ENCODE measurements at places on chromosomes 4 and X.

- no peak for DNase-seq
Measured at GRCh38 chrX:79138658-79139241, 5.7 kb upstream of the GPR174 start.

- no peak for DNase-seq
Measured at GRCh38 chr4:128803783-128804182, 5.7 kb upstream of the JADE1 start.

DNA sequence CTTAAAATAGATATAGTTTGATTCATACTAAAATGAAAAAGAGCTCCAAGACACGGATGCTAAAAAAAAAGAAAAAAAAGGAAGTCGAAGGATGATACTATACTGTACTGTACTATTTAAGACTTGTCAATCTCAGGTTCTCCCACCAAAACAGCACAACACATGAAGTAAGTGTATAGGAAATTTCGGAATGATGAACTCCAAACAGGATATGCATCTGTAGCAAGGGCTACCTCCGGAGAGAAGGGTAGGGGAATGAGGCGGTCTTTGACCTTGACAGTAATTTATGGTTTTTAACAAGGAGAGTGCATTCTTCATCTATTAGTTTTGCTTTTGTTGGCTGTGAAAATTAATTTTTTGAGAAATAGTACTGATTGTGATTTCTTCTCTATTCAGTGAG is 541 bp upstream of the FIP1L1 start:
- no peak for DNase-seq

GRCh38 chr4:157010630-157011029 is 39.0 kb upstream of the PDGFC start:
- DNase-seq, result no peak

DNA sequence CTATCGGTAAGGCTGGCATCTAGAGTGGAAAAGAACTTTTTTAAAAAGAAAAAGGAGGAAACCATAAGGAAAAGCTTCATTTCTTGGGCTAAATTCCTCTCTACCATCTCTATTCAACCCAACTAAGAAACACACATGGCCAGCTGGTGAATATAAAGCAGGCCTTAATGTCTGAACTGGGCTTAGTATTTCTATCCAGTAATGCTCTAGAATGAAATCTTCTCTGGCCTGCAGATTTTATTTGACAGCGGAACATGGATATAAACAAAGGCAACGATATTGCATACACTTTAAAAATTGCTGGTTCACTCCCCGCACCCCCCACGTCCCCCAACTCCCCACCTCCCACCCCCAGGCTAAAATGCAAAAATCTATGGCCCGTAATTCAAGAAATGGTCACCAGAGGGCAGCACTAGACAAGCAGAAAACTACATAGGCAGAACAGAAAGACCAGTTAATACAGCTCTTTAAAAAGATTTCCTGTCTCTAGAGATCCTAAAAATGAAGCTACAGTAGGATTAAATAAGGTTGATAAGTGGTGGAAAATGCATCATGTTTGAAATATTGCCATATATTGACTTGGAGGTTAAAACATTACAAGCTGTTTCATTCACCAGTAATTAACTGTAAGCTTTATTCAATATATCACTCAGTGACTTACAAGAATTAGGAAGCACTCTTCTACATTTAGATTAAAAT is 155.2 kb upstream of the GALNT7 start:
- DNase-seq, result peak; percentile 76

DNA sequence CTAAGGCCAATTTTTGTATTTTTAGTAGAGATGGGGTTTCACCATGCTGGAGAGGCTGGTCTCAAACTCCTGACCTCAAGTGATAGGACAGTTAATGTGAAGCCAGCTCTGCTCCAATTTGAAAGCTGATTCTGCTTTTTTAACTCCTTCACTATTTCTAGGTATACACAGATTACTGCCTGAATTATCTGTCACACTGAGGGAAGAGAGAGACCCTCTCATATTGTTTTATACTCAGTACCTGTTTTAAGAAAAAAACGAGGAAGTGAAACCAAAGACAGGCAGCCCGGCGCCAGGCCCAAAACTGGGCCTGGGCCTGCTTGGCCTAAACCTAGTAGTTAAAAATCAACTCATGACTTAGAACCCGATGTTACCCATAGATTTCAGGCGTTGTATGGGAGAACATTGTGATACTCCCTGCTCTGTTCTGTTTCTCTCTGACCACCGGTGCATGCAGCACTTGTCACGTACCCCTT is 1601.5 kb upstream of the PCDH10 start:
- DNase-seq, result no peak

DNA sequence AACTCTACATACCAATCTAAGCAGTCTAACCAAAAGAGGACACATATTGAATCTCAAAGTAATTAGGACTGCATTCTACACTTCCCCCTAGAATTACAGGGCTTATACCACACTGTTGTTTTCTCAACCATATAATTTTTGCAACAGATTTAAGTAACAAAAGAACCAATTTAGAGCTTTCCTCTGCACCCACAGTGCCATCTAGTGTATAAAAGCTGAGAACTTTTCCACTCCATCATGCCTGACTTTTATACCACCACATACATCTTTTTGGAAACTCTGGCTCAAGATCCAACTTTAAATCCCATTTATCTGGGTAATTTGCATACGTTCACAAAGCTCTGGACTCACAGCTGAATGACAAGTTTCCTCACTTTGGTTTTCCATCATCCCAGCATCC is 99.5 kb downstream of the EFHC2 start:
- DNase-seq, result peak; percentile 49

DNA sequence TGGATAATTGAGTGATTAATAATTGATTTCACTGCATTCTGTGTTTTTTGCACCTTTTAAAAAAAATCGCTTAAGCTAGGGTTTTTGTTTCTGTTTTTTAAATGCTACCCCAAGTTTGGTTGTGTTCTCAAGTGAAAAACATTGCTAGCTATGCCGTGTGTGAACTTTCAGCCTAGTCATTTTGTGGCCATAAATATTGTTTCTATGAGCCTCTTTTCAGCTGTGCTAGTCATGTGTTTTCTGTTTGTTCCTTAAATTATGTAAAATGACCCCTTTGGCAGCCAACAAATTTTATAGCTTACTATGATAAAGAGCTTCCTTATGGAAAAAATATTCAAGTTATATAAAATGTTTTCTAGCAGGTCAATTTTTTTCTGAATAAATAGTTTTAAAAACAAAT is 59.1 kb downstream of the GALNT7 start:
- no peak for DNase-seq

GRCh38 chr4:10662937-10663336 is 21.6 kb downstream of the CLNK start:
- no peak for DNase-seq

- no peak for DNase-seq
Measured at GRCh38 chr4:80495865-80496264, 160.3 kb downstream of the CFAP299 start.

GRCh38 chr4:158121161-158121579 is 51.7 kb downstream of the GASK1B start:
- peak; percentile 93 for DNase-seq

GRCh38 chr4:17817027-17817426 is 6.2 kb downstream of the NCAPG start:
- DNase-seq, result peak; percentile 59

- no peak for DNase-seq
Measured at GRCh38 chr4:132662456-132662855, 486.6 kb upstream of the PCDH10 start.

GRCh38 chr4:112296949-112297880 is at the start of gene ALPK1:
Gene ALPK1, plus strand, starts transcription at chr4:112297369.
- DNase-seq, result peak; percentile 92

GRCh38 chr4:85707611-85708010 is 232.7 kb downstream of the ARHGAP24 start:
- DNase-seq, result no peak

DNA sequence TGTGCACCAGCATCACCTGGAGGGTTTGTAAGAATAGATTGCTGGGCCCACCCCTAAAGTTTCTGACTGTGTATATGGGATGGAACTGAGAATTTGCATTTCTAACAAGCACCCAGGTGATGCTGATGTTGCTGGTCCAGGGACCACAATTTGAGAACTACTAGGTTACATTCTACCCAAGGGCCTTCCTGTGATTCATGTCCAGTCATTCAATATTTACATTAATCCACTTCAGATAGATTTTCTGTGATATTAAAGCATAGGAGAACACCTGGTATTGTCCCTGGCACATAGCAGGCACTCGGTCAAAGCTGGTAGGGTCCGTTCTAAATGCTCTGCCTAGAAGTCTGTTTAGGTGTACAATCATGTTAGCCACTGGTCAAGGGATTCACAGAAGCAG is 19.5 kb upstream of the XPNPEP2 start:
- no peak for DNase-seq

DNA sequence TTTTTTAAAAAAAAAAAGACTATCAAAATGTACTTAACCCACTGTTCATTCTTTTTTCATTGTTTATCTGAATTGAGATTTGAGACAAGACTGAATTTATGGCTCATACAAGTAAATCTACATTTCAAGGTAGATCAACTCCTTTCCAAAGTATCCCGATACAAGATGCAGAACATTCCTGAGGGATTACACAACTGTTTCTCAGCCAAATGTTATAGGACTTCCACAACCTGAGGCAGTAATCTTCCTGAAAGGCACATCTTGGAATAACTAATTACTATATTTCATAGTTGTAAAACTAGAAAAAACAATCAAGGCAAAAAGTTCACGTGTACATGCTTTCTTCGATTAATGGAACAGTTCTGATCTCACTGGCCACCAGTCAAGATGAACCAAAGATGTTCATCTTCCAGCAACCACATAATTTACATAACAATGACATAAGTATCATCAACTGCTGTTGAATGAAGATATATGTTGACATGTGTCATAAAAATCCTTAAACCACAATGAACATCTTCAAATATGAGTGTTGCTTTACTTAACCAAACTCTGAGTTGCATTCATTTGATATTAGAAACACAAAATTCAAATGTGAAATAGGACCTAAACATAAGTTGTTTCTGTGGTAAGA is 225.2 kb upstream of the DKK2 start:
- DNase-seq, result no peak

DNA sequence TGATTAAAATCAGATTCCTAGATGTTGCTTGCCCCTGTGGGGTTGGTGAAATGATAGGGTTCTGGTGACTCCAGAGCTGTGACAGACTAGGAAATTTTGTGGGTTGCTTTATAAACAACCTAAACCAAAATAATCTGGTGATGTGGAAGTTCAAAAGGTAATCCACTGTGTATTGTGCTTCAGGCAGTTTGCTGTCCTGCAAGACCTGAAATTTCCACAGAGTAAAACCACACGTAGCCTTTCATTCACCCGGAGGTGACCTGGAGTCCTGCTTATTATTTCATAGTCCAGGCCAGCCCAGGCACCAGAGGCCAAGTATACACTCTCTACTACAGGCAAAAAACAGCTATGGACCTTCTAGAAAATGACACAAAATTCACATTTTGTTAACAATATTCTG is 114.6 kb upstream of the CBR4 start:
- DNase-seq, result no peak

GRCh38 chr4:164252286-164252685 is 501.6 kb upstream of the SMIM31 start:
- DNase-seq, result peak; percentile 7

- DNase-seq, result no peak
Measured at GRCh38 chrX:148573119-148573518, 72.7 kb downstream of the AFF2 start.

DNA sequence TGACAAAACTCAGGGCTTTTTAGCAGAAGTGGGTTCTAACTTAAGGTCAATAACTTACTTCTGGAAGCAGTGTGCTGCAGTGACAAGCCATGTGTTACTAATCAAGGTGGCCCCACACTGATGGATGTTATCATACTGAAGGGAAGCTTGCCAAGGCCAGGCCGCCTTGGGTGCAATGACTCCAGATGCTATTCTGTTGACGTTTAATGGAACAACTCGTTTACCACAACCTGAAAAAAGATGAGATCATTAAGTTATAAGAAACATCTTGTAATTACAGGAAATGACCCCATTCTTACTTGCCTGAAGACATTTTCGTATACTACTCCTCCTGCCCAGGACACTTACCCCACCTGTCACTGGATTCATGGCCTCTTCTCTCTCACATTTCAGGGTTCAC is 38.9 kb upstream of the TMPRSS11D start:
- DNase-seq, result no peak

- no peak for DNase-seq
Measured at GRCh38 chr4:3365871-3366842, 73.3 kb downstream of the RGS12 start.

DNA sequence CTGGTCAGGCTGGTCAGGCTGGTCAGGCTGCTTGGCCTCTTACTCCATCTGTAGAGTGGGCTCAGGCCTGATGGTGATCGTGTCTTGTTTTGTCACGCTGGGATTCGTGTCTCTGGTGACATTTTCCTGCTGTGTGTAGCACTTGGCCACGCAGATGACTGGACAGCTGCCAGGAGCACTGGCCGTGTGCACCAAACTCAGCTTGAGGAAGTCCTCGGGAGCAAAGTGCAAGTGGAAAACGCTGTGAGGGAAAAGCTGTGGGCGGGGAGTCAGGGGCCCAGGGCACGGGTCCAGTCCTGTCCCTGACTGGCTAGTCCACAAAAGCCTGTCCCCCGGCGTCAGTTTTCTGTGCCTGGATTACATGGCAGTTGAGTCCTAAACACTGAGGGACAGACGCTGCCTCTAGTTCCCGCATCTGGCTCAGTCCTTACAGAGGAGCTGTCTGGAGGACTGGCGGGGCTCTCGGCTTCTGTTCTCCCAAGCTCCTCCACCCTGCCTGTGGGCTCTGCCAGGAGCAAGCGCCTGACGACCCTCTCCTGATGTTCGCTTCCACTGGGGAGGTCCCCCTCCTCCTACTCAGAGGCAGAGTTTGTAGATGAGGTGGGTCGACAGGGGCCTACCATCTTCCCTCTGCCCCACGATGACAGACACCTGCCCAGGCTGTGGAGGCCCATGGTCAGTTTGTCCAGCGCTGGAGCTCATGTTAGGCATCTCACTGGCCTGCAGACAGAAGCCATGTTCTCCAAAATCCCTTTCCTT is 35.9 kb upstream of the GRPEL1 start:
- peak; percentile 79 for DNase-seq

DNA sequence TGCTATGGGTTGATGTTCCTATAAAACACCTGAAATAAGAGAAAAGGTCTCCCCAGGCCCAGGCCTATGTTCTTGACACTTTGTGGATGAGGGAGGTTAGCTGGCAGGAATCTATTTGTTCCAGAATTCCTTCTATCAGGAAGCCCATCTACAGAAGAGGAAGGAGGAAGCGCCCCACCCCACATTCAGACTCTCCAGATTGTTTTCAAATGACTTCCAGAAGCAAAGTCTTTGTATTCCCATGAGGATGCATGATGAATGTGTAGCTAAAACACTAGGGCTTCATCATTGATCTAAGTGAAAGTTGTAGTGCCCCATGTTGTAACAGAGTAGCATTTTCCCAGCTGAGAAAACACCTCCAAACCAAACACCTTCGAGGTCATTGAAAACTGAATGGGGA is 16.4 kb downstream of the OTC start:
- no peak for DNase-seq

DNA sequence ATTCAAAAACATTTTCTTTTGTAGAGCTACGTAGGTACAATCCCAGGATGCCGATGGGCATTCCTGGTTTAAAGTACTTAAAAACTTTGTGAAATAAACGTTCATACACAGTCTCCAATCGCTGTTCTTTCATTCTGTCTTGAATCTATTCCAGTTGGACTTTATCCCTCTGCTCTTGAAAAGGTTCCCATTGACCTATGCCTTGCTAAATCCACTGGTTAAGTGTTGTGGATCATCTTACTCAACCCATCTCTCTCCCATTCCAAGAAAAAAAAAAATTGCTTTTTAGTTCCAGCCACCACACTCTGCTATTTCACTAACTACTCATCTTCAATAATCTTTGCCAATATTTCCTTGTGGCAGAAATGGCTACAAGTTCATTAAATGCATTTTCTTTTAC is 542.3 kb upstream of the GRIA3 start:
- no peak for DNase-seq

GRCh38 chr4:117844594-117844993 is 189.7 kb upstream of the NDST3 start:
- DNase-seq, result no peak

All from tongue (tissue), 3 donors.